Neuronal stem cell (in vitro differentiated cells): ENCODE measurements at places on chromosomes 6 and 20.
A peak's percentile ranks its signal among the peaks of the same experiment; 100 is the strongest.

- H3K4me1 ChIP-seq = no peaks in the 10 kb centered on the region
- no peak overlapping the region for H3K4me3 ChIP-seq
- no peak overlapping the region for H3K27ac ChIP-seq
- no peaks in the 10 kb centered on the region for H3K27me3 ChIP-seq
Observed at GRCh38 chr6:142332393-142333098, 30.7 kb downstream of the ADGRG6 start.

DNA sequence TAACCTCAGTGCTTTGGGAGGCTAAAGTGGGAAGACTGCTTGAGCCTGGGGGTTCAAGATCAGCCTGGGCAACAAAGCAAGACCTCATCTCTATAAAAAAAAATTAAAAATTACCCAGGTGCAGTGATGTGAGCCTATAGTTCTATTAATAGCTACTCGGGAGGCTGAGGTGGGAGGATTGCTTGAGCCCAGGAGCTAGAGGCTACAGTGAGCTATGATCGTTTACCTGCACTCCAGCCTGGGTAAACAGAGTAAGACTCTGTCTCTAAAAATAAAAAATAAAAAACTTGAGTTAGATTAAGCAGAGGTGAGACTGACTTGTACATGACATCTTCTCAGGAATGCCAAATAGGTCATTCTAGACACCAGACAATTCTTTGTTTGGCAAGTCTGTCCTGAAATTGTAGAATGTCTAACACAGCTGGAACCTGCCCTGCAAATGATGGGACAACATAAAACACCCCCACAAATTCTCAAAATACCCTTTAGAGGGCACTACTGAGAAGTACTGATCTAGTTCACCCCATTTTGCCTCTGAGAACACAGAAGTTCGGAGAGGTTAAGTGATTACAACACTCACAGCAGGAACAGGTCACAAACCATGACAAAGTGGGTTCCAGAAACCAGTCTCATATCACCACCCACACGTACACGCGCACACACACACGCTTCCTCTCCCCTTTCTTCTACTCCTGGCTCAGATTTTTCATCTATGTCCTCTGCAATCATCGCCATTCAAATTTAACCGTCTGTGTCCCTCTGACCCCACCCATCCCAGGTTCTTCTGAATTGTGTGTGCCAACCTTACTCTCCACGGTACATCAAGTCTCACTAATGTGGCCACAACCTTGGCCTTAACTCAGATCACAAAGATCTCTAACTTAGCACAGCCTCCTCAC, 38.3 kb downstream of the ARHGAP18 start:
- no peak overlapping the region for H3K27ac ChIP-seq
- H3K4me3 ChIP-seq = no peak overlapping the region
- no peak for DNase-seq
- H3K27me3 ChIP-seq = no peaks in the 10 kb centered on the region
- H3K36me3 ChIP-seq = no peaks in the 10 kb centered on the region

- H3K4me3 ChIP-seq = no peak overlapping the region
- no peaks in the 10 kb centered on the region for H3K27me3 ChIP-seq
- H3K36me3 ChIP-seq = no peaks in the 10 kb centered on the region
- no peak overlapping the region for H3K27ac ChIP-seq
Observed at GRCh38 chr6:32890831-32891230, 36.8 kb downstream of the PSMB9 start.

DNA sequence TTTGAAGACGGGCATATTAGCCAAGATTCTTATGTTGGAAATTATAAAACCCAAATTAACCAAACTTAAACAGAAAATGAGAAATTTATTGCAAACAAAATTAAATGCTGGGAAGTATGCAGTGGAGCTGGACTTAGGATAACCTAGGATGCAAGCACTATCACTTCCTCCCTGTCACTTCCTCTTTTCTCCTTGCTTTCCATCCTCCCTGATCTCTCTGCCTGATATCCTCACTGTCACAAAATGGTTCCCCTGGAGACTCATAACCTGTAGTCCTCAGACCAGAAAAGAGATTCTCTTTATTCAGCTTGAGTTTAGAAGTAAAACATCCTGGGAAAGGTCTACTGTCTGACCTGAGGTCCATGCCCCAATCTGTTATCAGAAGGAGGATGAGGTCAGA, 7.4 kb upstream of the KLHL32 start:
- H3K4me3 ChIP-seq = no peak overlapping the region
- no peaks in the 10 kb centered on the region for H3K4me1 ChIP-seq
- no peak for DNase-seq
- no peaks in the 10 kb centered on the region for H3K27me3 ChIP-seq
- H3K27ac ChIP-seq = no peak overlapping the region
- no peaks in the 10 kb centered on the region for H3K36me3 ChIP-seq

DNA sequence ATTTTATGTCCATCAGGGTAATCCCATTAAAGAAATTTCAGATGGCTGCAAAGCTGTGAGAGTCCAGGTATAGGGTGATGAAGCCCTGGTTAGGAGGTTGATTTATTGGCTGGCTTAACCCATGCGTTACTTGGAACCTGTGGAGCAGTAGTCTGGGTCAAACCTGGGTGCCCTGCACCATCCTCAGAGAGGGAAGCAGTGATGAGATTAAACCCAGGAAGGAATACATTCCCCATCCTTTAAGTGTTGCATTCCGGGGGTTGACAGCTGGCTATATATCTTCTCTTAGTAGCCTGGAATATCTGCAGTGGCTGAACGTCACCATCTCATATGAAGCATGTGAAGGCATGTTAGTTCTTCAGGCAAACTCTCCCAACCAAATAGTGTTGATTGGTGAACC, 44.9 kb upstream of the JAG1 start:
- no peaks in the 10 kb centered on the region for H3K36me3 ChIP-seq
- peaks cover 1% of the 10 kb centered on the region for H3K4me1 ChIP-seq
- H3K27ac ChIP-seq = no peak overlapping the region
- no peak overlapping the region for H3K4me3 ChIP-seq

- H3K4me1 ChIP-seq = peaks cover 32% of the 10 kb centered on the region
- H3K4me3 ChIP-seq = no peak overlapping the region
- H3K27me3 ChIP-seq = no peaks in the 10 kb centered on the region
- DNase-seq = no peak
Observed at GRCh38 chr20:63270606-63271325, 1.8 kb upstream of the ARFGAP1 start.

GRCh38 chr6:117118490-117118889, 146.9 kb upstream of the VGLL2 start:
- no peak overlapping the region for H3K4me3 ChIP-seq
- no peaks in the 10 kb centered on the region for H3K36me3 ChIP-seq
- H3K27me3 ChIP-seq = no peaks in the 10 kb centered on the region
- DNase-seq = no peak
- no peaks in the 10 kb centered on the region for H3K4me1 ChIP-seq
- no peak overlapping the region for H3K27ac ChIP-seq

DNA sequence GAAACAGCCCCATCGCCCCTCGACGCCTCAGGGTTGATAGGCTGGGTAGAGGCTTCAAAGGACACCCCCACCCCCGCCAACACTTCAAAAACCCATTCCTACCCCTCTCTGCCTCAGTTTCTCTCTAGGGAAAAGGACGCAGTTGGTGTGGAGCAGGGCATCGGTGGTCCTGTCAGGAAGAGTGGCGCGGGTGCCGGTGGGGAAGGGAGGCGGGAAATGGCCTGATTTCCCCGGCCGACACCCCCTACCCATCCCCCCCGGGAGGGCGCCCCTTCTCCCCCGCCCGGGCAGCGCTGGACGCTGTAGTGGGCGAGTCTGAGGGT, 367 bp downstream of the NRSN2 start:
- peak overlapping the region; percentile 72 for H3K27ac ChIP-seq
- no peak for DNase-seq
- peak overlapping the region; percentile 99 for H3K4me3 ChIP-seq
- peaks cover 6% of the 10 kb centered on the region for H3K36me3 ChIP-seq
- H3K4me1 ChIP-seq = peaks cover 11% of the 10 kb centered on the region
- H3K27me3 ChIP-seq = peaks cover 3% of the 10 kb centered on the region

GRCh38 chr6:111427341-111428116, 55.5 kb downstream of the REV3L start:
- H3K4me3 ChIP-seq = no peak overlapping the region
- no peaks in the 10 kb centered on the region for H3K4me1 ChIP-seq
- no peaks in the 10 kb centered on the region for H3K36me3 ChIP-seq
- no peak overlapping the region for H3K27ac ChIP-seq
- no peak for DNase-seq

DNA sequence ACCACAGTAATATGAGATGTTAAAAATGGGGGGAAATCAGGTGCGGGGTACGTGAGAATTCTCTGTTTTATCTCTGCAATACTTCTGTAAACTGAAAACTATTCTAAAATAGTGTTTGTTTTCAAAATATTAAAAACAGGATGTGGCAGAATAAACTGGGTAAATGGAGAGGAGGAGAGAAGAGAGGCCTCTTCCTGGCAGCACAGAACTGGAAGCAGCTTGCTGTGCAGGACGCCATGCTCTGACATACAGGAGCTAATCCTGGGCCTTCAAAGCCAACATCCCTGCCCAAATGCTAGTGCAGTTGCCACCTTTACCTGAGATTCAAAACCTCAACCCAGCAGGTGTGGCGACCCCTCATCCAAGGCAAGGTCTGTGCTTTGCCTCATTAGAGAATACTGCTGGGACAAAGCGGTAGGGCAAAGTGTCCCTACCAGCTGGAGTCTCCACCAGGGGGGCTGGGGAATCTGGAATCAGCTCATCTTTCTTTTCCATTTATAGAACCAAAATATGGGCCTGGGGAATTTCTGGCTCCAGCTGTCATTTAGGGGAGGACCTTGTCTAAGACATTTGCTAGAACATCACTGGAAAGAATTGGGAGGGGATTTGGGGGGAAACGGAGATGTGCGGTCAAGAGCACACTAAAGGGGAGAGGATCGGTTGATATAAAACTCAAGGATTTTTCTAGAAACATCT, 67.3 kb downstream of the SCML4 start:
- no peaks in the 10 kb centered on the region for H3K27me3 ChIP-seq
- peaks cover 2% of the 10 kb centered on the region for H3K4me1 ChIP-seq
- no peak overlapping the region for H3K4me3 ChIP-seq
- H3K27ac ChIP-seq = no peak overlapping the region

GRCh38 chr6:43359831-43360230, 9.6 kb downstream of the ZNF318 start:
- no peaks in the 10 kb centered on the region for H3K4me1 ChIP-seq
- no peak overlapping the region for H3K4me3 ChIP-seq
- no peaks in the 10 kb centered on the region for H3K27me3 ChIP-seq
- no peak for DNase-seq

DNA sequence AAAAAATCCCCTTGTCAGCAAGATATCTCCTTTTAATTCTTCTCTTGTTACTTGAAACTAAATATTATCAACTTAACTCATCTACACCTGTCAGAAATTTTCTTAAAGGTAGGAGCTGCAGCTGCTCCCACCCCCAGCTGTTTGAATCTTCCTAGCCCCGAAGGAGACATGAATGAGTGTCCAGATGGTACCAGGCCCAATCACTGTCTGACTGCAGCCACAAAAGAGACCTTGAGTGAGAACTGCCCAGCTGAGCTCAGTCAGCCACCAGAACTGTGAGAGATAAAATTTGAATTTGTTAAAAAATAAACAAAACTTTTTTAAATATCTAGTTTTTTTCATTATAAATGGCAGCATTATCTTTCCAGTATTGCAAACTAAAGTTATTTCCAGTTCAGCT, 84.7 kb downstream of the PRSS35 start:
- no peaks in the 10 kb centered on the region for H3K36me3 ChIP-seq
- H3K4me3 ChIP-seq = no peak overlapping the region
- DNase-seq = no peak
- no peak overlapping the region for H3K27ac ChIP-seq
- H3K4me1 ChIP-seq = no peaks in the 10 kb centered on the region
- no peaks in the 10 kb centered on the region for H3K27me3 ChIP-seq

DNA sequence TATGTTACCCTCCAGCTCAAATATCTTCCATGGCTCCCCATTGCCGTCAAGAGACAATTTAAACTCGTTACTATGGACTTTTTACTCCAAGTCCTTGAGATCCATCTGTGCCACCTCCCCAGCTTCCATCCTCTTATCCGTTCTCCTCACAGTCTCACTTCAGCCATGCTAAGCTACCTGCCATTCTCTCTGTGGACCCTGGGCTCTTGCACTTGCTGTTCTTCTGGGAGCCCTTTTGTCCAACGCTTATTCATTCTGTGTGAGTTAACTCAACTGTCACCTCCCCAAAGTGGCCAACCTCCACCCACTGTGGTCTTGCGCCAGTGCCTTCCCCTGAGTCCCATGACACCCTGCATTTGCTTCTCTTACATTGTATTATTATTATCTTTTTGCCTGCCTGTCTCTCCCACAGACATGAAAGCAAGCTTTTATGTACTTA, 132.4 kb downstream of the BCAS1 start:
- H3K27ac ChIP-seq = no peak overlapping the region
- no peak overlapping the region for H3K4me3 ChIP-seq
- no peaks in the 10 kb centered on the region for H3K27me3 ChIP-seq
- H3K4me1 ChIP-seq = peaks cover 14% of the 10 kb centered on the region
- no peak for DNase-seq
- no peaks in the 10 kb centered on the region for H3K36me3 ChIP-seq

DNA sequence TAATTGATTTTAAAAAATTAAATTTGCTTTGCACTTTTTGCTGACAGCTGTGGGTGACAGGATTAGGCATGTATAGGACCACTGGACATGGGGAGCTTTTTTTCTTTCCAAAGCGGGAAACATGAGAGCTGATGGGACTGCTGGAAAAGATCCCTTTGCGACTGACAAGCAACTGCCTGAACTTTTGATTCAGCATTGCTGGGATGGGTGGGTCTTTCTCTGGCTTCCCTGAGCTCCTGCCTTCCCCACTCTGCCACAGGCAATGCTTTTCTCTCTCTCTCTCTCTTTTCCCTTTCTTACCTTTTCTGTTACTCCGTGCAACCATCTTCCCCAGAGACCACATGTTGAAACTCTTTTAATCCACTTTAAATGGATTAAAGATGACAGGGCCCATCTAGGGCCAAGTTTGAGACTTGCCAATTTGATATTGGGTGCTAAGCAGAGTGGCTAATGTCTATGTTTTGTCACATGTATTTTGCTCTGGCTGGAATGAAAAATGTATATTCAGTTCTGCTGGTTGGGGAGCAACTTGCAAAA, 33.5 kb upstream of the TPD52L1 start:
- no peaks in the 10 kb centered on the region for H3K36me3 ChIP-seq
- H3K27ac ChIP-seq = no peak overlapping the region
- H3K4me1 ChIP-seq = no peaks in the 10 kb centered on the region
- H3K27me3 ChIP-seq = no peaks in the 10 kb centered on the region
- H3K4me3 ChIP-seq = no peak overlapping the region

- peaks cover 15% of the 10 kb centered on the region for H3K4me1 ChIP-seq
- no peak for DNase-seq
- no peak overlapping the region for H3K27ac ChIP-seq
- H3K27me3 ChIP-seq = no peaks in the 10 kb centered on the region
- no peaks in the 10 kb centered on the region for H3K36me3 ChIP-seq
- no peak overlapping the region for H3K4me3 ChIP-seq
Observed at GRCh38 chr6:168030908-168031307, 33.4 kb downstream of the KIF25 start.

DNA sequence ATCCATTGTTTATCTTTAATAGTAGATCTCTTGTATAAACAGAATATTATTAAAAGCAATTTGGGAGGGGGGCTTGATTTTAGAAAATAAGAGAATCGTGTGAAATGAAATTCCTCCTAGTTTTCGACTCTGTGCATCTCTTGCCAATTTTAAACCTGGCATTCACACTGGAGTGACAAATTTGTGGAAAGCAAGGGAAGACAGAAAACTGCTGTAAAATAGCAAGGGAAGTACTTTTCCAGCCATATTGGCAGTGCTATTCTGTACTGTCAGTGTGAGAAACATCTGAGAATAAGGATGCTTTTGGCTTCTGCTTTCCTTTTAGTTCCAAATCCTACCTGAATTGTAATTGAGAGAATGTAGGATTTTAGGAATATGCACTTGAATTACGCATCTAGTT, 40.2 kb downstream of the TOP1 start:
- peaks cover 81% of the 10 kb centered on the region for H3K36me3 ChIP-seq
- no peaks in the 10 kb centered on the region for H3K4me1 ChIP-seq
- no peak overlapping the region for H3K4me3 ChIP-seq
- DNase-seq = no peak
- no peaks in the 10 kb centered on the region for H3K27me3 ChIP-seq
